RKO (cell line): ENCODE measurements at places on chromosomes 11 and 22.

DNA sequence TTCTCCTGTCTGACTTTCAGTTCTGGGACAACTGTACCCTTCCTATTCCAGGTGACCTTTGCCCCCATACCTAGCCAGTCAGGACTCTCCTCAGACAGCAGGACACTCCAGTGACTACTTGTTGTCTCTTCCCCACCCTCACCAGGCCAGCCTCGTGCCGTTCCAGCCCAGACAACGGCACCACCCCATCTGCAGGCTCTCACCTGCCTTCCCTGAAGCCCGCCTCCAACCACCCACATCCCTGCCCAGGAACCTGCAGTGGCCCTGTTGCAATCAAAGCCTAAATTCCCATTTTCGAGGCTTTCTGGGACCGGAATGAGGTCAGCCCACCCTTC lies 3.7 kb downstream of the IL2RB start:
- DNase-seq = no peak

- DNase-seq = no peak
These were observed 43.2 kb downstream of the CD82 start for GRCh38 chr11:44608651-44608990.

- no peak for DNase-seq
These were observed 245.3 kb downstream of the CTTN start for GRCh38 chr11:70643642-70644041.

DNA sequence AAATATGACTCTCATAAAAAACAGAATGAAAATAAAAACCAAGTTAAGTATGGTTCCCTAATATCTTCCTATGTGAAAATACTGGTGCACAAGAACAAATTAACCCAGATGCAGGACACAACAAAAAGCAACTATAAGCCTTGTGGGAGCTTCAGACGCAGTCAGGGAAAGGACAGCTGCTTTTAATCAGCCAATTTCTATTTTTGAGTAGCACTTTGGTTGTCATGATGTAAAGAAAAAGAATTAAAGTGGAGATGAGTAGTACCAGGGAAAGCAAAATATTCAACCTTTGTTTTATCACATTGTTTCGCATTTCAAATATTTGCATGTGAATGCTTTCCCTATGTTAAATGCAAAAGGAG lies 339.9 kb downstream of the SOX6 start:
- no peak for DNase-seq

DNA sequence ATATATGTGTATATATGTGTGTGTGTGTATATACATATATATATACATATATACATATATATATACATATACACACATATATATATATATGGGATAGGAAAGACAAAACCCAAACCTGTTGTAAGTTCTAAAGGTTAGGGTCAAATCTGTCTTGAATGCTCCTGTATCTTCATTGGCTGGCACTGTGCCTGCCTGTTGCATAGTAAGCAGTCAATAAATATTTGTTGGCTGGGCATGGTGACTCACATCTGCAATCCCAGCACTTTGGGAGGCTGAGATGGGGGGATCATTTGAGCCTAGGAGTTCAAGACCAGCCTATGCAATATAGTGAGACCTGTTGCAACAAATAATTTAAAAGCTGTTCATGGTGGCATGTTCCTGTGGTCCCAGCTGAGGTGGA lies 205.4 kb downstream of the DBX1 start:
- DNase-seq = no peak

GRCh38 chr11:111417011-111417765 lies 38.1 kb upstream of the POU2AF1 start:
- peak; percentile 3 for DNase-seq

DNA sequence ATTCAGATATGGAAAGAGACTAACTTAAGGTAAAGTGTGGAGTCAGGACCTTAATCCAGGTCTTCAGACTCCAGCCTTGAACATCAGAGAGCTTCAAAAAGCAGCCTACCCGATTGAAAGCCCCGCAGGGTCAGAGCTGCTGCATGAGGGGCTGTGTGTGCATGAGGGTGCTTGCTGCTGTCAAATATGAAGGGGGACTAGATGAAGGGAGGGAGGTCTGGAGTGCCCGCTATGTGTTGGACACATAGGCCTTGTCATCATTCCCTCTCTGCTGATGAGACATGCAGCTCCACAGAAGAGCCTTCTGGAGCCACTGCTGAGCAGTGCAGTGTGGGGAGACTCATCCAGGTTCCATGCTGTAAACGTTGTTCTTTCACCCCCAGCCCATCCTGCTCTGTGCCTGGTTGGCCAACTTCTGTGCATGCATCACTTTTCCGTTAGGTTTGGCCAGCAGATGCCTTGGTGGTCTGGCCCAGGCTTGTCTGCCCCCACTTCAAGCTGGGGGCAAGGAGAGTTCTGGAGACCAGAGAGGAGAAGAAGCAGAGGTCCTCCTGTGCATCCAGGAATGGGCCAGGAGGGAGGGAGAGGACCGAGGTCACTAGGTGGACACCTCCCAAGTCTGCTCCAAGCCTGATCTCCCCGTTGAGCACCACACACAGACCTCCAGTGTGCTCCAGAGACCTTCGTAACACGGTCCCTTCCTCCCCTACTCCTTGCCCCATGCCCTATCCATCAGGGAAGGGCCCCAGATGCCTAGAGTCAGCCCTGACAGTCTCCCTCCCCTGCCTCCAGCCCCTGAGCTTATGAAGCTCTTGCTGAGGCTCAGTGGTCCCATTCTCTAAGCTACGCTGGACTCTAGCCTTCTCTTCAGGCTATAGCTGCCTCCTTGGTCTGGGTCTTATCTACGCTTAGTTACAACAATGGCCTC lies 32.0 kb downstream of the LRRC32 start:
- DNase-seq = no peak
